SJSA1 (cell line): ENCODE measurements at places on chromosomes 3 and 15. TPM values are rescaled to one million over a fixed set of nuclear protein-coding genes. Genes with fewer than 3 reads are reported as not detected.

DNA sequence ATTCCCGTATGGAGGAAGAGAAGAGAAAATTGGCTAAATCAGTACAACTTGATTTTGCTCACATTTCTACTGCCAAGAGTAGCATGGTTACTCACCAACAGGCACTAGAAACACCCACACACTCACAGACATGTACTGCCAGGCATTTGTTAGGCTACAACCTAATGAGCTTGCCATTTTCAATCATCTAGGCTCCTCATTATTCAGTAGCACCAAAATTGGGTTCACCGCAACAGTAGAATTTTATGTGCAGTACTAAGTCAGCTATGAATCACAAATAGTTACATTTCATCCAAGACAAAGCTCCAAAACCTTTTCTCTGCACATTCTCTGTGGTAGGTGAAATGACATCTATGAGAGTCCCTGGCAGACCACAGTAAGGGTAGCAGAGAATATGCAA lies 15.0 kb upstream of the THUMPD3 start:
- no peak overlapping the region for H3K4me3 ChIP-seq
- no peaks in the 10 kb centered on the region for H3K36me3 ChIP-seq
- no peaks in the 10 kb centered on the region for H3K27me3 ChIP-seq
- DNase-seq = no peak
- H3K27ac ChIP-seq = no peak overlapping the region

P2RY13 gene
- not detected in 2 replicates for total RNA-seq

DNA sequence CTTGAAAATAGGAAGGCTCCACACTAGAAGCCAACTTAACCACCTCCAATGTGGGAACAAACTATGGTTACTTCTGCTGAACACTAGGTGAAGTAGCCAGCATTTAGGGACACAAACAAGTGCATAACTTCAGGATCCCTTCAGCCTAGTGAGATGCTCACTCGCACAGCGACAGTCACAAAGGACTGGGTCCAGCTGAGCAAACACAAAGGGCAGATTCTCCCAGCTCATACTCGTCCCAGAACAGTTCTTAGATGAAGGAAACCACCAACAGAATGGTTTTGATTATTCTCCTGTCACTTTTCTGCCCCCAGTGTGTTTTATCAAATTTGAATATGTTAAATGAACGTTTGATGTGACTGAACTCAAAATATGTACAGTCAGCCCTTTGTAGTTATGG lies 201.6 kb downstream of the KCNAB1 start:
- H3K36me3 ChIP-seq = no peaks in the 10 kb centered on the region
- H3K27ac ChIP-seq = no peak overlapping the region
- no peak for DNase-seq
- no peaks in the 10 kb centered on the region for H3K27me3 ChIP-seq

DHX36 gene
- total RNA-seq = 23.4 and 44.3 TPM in 2 replicates

- no peak overlapping the region for H3K27ac ChIP-seq
- no peak overlapping the region for H3K4me3 ChIP-seq
- DNase-seq = no peak
- H3K36me3 ChIP-seq = no peaks in the 10 kb centered on the region
These were observed 62.5 kb upstream of the TLE3 start for GRCh38 chr15:70160267-70160666.

GRCh38 chr3:11246663-11246970 lies 25.6 kb upstream of the ATG7 start:
- H3K4me3 ChIP-seq = no peak overlapping the region
- peaks cover 34% of the 10 kb centered on the region for H3K4me1 ChIP-seq
- H3K27ac ChIP-seq = no peak overlapping the region
- DNase-seq = peak; percentile 11

GRCh38 chr3:163490119-163490518 lies 1588.2 kb downstream of the SI start:
- no peak for DNase-seq
- no peaks in the 10 kb centered on the region for H3K36me3 ChIP-seq
- H3K4me3 ChIP-seq = no peak overlapping the region
- H3K27me3 ChIP-seq = no peaks in the 10 kb centered on the region
- H3K4me1 ChIP-seq = no peaks in the 10 kb centered on the region
- no peak overlapping the region for H3K27ac ChIP-seq

DNA sequence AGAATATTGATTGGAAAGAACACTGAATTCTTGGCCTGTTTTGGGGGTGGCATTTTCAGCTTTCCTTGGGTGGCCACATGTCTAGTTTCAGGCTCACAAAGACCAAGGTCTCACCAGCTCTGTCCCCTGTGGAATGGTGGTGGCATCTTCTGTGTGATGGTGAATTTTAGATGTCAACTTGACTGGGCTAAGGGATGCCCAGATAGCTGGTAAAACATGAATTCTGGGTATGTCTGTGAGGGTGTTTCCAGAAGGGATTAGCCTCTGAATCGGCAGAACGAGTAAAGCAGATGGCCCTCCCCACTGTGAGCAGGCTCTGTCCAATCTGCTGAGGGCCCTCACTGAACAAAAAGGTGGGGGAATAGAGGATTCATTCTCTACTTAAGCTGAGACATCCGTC lies 34.4 kb upstream of the MYZAP start:
- peaks cover 15% of the 10 kb centered on the region for H3K4me1 ChIP-seq
- H3K4me3 ChIP-seq = no peak overlapping the region
- H3K27ac ChIP-seq = no peak overlapping the region
- no peaks in the 10 kb centered on the region for H3K36me3 ChIP-seq
- DNase-seq = no peak

DNA sequence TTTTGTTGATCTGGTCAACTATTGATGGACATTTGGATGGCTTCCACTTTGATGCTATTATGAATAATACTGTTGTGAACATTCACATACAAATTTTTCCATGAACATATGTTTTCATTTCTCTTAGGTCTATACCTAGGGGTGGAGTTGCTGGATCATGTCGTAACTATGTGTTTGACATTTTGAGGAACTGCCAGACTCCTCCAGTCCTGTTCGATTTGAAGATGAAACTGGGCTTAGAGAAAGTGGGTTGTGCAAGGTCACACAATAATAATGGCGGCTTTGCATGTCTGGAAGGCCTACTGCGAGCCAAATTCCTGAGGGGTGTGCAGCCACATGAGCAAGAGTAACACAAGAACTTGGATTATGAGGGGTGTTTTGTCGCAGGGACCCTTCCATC lies 2.6 kb downstream of the TSEN2 start:
- H3K27ac ChIP-seq = no peak overlapping the region
- no peak for DNase-seq
- H3K4me1 ChIP-seq = peaks cover 8% of the 10 kb centered on the region
- no peaks in the 10 kb centered on the region for H3K27me3 ChIP-seq
- no peaks in the 10 kb centered on the region for H3K36me3 ChIP-seq
- H3K4me3 ChIP-seq = no peak overlapping the region

DNA sequence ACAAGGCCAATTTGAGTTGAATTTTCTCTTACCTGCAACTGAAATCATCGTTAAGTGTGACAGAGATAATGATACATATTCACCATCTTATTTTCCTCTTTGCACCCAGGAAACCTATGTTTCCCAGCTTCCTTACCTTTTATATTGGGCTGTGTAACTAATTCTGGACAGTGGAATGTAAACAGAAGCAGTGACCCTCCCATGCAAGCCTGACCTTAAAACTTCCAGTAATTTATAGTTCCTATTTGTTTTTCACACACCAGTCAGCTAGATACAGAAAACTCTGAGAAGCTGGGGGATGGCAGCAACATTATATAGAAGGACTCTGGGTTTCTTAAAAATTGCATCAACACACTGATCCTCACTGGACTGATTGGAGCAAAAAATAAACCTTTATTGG lies 4.5 kb upstream of the ZNF280D start:
- peaks cover 5% of the 10 kb centered on the region for H3K36me3 ChIP-seq
- no peak overlapping the region for H3K4me3 ChIP-seq

WDR93 gene
- 0.05 TPM in 1 of 2 replicates, not detected in the other for total RNA-seq

PLSCR5 gene
- total RNA-seq = not detected in 2 replicates

NEK4 gene
- 8.3 and 12.6 TPM in 2 replicates for total RNA-seq

NPAP1 gene
- not detected in 2 replicates for total RNA-seq

DNA sequence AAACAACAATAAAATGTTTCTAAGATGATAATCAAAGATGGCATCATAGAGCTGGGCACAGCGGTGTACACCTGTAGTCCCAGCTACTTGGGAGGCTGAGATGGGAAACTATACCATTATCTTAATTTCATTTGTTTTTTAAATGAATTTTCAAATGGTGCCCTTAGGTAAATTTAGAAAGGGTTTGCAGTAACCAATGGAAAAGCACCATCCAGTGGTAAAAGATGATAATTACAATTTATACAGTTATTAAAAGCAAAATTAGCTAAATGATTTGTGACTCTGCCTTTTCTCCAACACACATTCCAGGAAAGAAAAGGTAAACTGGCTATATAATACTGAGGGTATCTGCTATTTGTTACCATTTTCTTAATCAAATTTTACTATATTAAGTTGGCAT lies 14.4 kb upstream of the ANKRD28 start:
- no peaks in the 10 kb centered on the region for H3K4me1 ChIP-seq
- H3K36me3 ChIP-seq = no peaks in the 10 kb centered on the region; the same call in 1 of the 2 replicates
- no peak overlapping the region for H3K27ac ChIP-seq
- H3K27me3 ChIP-seq = no peaks in the 10 kb centered on the region
- H3K4me3 ChIP-seq = no peak overlapping the region

MDFIC2 gene
- not detected in 2 replicates for total RNA-seq

GRCh38 chr3:189171707-189172106 lies at the start of gene TPRG1:
TSS of gene TPRG1 (plus strand) at chr3:189171971. CDS start at chr3:189207385, 35,414 bp downstream.
- no peak within 1 kb of the TSS for H3K4me3 ChIP-seq
- H3K36me3 ChIP-seq = no peaks in the 10 kb centered on the region
- H3K4me1 ChIP-seq = no peaks in the 10 kb centered on the region
- no peaks in the 10 kb centered on the region for H3K27me3 ChIP-seq
- no peak for DNase-seq

DNA sequence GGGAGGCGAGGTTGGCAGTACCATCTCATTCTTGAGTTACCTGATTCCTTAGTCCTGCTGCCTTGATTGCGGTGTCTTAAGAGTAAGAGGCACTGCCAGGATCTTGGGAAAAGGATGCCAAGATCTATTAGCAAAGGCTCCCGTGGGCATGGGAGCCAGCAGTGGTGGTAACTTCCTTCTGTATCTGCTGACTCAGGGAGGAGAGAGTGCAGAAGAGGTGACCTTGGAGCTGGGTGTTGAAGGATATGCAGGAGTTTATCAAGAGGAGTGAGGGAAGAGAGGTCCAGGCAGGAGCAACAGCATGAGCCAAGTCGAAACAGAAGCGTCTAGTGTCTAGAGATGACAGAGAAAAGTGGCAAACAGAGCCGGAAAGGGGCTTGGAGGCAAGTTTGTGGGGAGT lies 4.5 kb downstream of the MESP2 start:
- H3K27me3 ChIP-seq = no peaks in the 10 kb centered on the region
- no peak overlapping the region for H3K27ac ChIP-seq
- H3K36me3 ChIP-seq = no peaks in the 10 kb centered on the region
- DNase-seq = no peak
- peaks cover 25% of the 10 kb centered on the region for H3K4me1 ChIP-seq
